ENCODE measurements at places on chromosomes 12 and 14. TPM values are rescaled to one million over a fixed set of nuclear protein-coding genes. Genes with fewer than 3 reads are reported as not detected.

SRGAP1 gene
- total RNA-seq: 11.9 TPM

ISM2 gene
- 0.09 TPM for total RNA-seq

MLEC gene
- total RNA-seq: 77.1 TPM

SAMD15 gene
- 2.0 TPM for total RNA-seq

PPM1H gene
- 0.98 TPM for total RNA-seq

SELPLG gene
- 1.5 TPM for total RNA-seq

LPAR5 gene
- not detected for total RNA-seq

SLC38A4 gene
- 4.6 TPM for total RNA-seq

ADSS1 gene
- 4.8 TPM for total RNA-seq

CLSTN3 gene
- 10.9 TPM for total RNA-seq

TMEM63C gene
- 1.9 TPM for total RNA-seq

SLC17A8 gene
- not detected for total RNA-seq

STYK1 gene
- total RNA-seq: not detected

PTPN21 gene
- total RNA-seq: 10.3 TPM

OR4E2 gene
- not detected for total RNA-seq

CTSG gene
- not detected for total RNA-seq

DPPA3 gene
- not detected for total RNA-seq

RGS6 gene
- not detected for total RNA-seq

NINJ2 gene
- total RNA-seq: not detected

KRT78 gene
- total RNA-seq: not detected

SERPINA5 gene
- not detected for total RNA-seq

ITGB7 gene
- total RNA-seq: 0.54 TPM

REP15 gene
- total RNA-seq: 3.5 TPM

IL31 gene
- total RNA-seq: not detected

KRT77 gene
- total RNA-seq: not detected

CCDC197 gene
- total RNA-seq: not detected

TRPV4 gene
- total RNA-seq: 0.25 TPM

HELB gene
- 3.0 TPM for total RNA-seq

PRB2 gene
- total RNA-seq: not detected

C14orf180 gene
- total RNA-seq: not detected

GXYLT1 gene
- 9.8 TPM for total RNA-seq

RDH5 gene
- 17.7 TPM for total RNA-seq

R3HDM2 gene
- 22.3 TPM for total RNA-seq

ZDHHC22 gene
- total RNA-seq: not detected

RIMBP2 gene
- total RNA-seq: 0.74 TPM

GSC gene
- 2.1 TPM for total RNA-seq

LPCAT3 gene
- 5.7 TPM for total RNA-seq

LRTM2 gene
- not detected for total RNA-seq

ERBB3 gene
- 1.5 TPM for total RNA-seq

DNAJC22 gene
- 1.6 TPM for total RNA-seq

IL26 gene
- total RNA-seq: not detected

KRT81 gene
- not detected for total RNA-seq

DBX2 gene
- 0.08 TPM for total RNA-seq

FGD6 gene
- total RNA-seq: 12.5 TPM

P2RX2 gene
- not detected for total RNA-seq

EPYC gene
- total RNA-seq: not detected

TMEM260 gene
- 6.4 TPM for total RNA-seq

CCDC175 gene
- total RNA-seq: not detected

NRL gene
- total RNA-seq: 4.1 TPM

CLEC2A gene
- total RNA-seq: not detected
